ENCODE measurements at places on chromosomes 11 and 22.

DNA sequence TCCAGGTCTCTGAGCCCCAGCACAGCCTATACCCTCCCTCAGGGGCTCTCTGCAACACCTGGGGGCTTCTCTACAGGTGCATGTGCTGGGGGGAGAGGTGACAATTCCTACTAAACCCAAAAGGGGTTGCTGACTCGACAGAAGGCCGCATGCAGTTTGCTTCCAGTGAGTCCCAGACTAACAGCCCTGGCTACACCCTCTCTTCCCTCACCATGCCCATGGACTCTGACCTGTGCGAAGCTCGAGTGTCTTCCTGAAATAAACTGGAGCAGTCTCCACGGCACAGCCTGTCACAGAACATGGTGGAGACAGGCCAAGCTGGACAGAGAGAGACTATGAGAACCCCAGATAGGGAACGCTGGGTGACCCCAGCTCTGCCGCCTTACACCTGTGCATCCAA is 16.6 kb downstream of the PLEKHA7 start:
- no peak for DNase-seq

DNA sequence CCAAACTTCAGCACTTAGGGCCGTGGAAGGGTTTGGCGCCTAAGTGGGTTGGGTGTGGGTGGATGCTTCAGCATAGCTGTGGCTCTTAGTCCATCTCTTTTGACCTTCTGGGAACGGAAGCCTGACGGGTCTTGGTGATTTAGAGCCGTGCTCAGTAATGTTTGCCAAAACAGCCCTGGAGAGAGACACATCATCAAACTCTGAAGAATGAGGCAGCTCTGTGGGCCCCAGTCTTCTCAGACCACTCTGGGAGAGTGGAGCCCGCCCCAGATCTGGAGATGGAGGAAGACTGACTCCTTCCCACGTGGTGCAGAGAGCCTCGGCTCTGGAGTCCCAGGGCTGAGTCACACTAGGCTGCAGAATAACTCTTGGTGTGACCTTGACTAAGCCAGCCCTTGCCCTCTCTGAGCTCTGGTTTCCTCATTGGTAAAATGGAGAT is 168.9 kb downstream of the C11orf91 start:
- DNase-seq, result no peak

- no peak for DNase-seq
Measured at GRCh38 chr11:22163394-22163797, 29.5 kb upstream of the ANO5 start.

DNA sequence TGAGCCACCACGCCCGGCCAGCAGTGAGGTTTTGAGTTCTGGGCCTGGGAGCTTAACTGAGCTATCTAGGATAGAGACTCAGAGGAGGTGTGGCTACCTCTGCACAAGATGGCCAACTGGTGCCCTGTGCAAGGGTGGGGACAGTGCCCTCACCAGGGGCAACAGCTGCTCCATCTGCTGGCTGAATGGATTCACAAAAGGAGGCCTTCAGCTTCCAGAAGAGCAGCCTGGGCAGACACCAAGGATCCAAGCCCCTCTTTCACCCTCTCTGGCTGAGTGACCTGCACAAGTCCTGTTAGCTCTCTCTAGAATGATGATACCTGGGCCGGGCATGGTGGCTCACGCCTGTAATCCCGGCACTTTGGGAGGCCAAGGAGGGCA is 33.5 kb upstream of the BAIAP2L2 start:
- no peak for DNase-seq

DNA sequence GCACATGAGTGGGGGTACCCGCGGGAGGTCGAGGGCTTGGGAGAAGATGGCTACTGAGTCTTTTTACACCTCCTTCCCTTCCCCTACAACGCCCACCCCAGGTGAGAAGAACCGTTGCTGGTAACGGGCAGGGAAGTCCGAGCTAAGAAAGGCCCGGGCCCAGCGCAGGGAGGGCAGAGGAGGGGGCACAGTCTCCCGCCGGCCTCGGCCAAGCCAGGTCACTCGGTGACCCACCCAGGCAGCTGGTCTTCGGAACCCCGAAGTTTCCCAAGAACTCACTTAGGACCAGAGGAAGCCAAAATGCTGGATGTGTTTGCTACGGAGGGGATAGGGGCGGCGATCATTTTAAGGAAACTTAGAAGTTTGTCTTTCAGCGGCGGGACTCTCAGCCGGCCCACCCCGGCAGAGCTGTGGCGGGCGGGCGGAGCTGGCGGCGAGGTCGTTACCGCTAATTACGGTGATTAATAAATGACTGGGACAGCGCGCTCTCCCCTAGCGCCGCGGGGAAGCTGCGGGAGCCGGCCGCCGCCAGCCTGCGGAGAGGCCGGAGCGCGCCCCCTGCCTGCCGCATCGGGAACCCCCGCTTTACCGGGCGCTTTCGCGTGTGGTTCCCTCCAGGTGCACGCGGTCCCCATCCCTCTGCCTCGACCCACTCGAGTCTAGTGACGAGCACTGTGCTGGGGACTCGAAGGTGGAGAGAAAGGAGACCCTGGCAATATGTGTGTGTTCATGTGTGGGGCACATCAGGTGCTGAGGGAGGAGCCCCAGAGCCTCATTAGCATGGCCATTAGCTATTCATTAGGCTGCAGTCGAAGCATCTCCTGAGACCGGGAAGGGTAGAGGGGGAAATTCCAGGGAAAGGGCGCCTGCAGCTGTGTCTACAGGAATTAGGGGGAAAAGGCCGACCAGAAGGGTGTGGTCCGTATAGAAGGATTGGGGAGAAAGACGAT is 945 bp downstream of the ROBO3 start:
- DNase-seq, result peak; percentile 27

- DNase-seq, result no peak
Measured at GRCh38 chr11:66465373-66466224, 1.1 kb upstream of the PELI3 start.

DNA sequence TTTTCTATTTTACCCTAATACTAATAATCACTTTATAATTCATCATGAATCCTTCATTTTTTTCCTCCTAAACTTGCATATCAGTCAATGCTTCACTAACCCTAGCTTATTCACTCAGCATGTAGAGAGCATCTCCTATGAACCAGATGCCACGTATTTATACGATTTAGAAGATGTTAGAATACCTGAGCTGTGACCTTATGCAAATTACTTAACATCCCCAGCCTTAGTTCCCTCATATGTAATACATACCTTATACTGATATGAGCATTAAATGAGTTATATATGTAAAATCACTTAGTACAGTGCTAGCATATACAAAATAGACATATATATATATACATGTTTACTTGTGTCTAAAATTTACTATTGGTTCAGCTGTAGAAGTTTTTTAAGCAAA is 9.0 kb downstream of the FAM76B start:
- no peak for DNase-seq

GRCh38 chr22:47836957-47837356 is 1074.5 kb downstream of the TBC1D22A start:
- DNase-seq, result no peak

DNA sequence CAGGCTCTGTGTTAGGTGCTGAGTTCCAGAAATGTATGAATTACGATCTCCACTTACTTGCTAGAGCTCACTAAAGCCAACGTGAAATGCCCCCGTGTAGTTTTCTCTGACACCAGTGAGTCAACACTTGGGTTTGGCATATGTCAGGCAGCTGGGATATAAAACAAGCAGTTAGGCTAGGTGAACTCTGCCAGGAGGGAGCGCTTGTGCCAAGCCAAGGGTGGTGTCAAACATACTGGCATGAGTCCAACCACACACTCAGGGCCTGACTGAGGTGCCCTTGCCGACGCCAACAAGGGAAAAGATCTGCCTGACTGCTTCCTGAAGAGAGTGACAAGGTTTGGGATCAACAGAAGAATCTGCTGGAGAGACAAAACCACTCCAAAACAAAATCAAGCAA is 167.8 kb upstream of the NARS2 start:
- no peak for DNase-seq

DNA sequence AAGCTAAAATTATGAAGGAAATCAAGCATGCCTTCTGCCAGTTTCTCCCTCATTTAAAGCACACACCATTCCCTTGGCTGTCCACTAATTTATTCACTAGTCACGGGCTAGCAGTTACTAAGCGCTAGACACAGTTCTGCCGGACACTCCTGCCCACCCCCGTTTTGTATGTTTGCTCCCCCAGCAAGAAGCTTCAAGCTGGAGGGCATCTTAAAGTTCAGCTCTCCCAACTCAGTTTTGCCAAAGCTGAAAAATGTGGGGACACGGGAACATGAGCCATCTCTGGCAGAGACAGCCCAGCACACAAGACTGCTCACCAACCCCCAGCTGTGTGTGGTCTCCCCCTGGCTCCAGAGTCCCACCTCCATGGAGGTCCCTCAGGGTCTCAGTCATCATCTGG is 263.6 kb downstream of the BRD1 start:
- no peak for DNase-seq

- no peak for DNase-seq
Measured at GRCh38 chr11:37277896-37278465, 679.9 kb upstream of the RAG2 start.

DNA sequence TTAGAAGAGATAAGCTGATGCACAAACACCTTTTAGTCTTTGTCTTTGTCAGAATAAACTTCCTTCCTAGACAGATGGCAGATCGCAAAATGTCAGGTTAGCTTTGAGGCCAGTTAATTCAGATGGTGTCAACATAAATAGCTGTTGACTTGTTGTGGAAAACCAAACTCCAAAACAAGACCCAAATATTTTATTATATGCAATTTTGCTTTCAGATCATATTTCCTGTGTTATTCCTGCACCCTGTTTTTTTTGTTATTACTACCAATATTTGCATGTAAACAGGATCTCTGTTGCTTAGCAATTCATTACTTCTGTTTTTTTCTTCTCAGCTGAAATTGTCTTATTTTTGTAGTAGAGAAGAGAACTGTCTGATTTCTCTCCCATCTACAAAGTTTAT is 316.0 kb downstream of the ETS1 start:
- no peak for DNase-seq

GRCh38 chr11:44338698-44339529 is 29.0 kb upstream of the ALX4 start:
- no peak for DNase-seq

- no peak for DNase-seq
Measured at GRCh38 chr11:115985896-115986295, 481.7 kb upstream of the CADM1 start.

DNA sequence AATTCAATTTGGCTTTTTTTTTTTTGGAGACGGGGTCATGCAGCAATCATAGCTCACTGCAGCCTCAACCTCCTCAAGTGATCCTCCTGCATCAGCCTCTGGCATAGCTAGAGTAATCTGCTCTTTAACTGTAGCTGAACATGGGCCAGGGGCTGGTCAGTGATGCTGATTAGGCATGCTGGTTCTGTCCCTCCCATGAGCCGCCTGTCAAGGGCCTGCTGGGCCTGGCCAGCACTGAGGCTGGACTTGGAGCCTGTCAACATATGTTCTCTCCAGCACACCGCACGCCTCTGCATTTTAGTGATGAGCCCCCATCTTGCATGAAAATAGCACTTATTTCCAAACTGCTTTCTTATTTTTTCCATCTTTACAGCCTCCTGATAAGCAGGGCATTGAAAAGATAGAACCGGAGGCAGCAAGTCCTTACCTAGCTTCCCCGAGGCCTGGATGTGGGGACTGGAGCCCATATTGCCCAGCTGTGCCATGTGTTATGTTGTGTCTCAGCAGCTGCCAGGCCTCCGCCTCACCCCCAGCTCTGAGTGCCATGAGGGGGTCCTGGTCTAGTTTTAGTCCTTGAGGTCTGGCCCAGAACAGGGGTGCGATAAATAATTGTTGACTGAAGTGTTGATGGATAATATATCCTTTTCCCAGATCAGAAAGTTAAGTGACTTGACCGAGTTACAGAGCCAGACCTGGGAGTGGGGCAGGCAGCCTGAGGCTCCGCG is 80.0 kb downstream of the CTTN start:
- DNase-seq, result no peak

GRCh38 chr11:61082062-61082870 is 20.0 kb upstream of the CD5 start:
- no peak for DNase-seq

DNA sequence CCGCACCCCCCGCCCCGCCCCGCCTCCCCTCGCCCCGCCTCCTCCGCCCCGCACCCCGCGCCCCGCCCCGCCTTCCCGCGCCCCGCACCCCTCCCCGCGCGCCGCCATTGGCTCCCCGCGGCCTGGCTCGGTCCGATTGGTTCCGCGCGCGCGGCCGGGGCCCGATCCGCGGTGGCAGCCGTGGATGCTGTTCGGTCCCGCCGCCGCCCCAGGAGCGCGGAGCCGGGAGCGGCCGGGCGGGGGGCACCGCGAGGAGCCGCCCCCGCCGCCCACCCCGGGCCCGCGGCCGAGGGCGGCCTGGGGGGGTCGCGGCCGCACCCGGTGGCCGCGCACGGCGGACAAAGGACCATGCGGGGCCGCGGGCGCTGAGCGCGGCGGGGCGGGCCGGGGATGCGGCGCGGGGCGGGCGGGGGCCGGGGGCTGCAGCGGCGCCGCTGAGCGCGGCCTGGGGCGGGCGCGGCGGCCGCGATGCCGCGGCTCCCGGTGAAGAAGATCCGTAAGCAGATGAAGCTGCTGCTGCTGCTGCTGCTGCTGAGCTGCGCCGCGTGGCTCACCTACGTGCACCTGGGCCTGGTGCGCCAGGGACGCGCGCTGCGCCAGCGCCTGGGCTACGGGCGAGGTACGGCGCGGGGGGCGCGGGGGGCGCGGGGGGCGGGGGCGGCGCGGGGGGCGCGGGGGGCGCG is at the start of gene B4GALNT4:
Gene B4GALNT4 (plus strand): TSS at position 164 of the 683 bp plus-strand sequence. CDS start 305 bp downstream, at position 469.
- DNase-seq, result peak; percentile 24

DNA sequence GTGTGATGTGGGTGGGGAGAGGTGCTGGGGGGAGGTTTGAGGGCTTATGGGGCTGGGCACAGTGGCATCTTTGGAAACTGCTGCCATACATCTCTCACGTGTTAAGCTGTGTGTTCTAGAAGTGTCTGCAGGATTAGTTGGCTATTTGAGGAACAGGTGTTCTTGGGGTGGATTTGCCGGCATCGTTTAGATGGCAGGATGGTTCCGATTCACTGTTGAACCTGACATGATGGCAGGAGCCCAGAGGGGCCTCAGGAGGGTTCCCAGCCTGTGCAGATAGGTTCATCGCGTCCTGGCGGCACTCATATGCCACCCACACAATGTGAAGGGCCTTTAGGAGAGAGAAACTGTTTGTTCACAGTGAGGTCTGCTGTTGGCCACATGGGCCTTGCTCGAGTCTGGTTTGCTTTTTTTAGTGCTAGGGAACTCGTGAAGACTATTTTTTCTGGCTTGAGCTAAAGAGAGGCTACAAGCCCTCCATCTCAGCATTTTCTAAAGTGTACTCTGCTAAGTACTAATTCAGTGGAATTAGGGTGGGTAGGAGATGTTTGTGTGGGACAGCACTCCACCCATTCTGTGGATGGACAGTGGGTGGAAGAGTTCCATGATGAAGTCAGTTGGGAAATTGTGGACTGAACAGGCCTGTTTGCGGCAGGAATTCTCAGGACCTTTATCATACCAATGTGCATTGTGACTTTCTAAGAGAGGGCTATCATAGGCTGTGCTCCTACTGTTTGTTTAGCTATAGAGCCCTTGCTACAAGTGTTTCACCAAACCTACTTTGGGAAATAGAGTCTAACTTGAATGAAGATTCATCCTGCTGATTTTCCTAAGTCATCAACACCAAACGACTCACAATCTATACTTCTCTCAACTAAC is 55.4 kb upstream of the PLET1 start:
- no peak for DNase-seq

GRCh38 chr22:25208743-25209505 is 9.3 kb downstream of the CRYBB3 start:
- no peak for DNase-seq

GRCh38 chr11:18715476-18715875 is 10.5 kb downstream of the IGSF22 start:
- no peak for DNase-seq
